Activated T-helper 1 cell treated with Interleukin-2 at 50 U/mL for 16 hours (primary cell): ENCODE measurements at places on chromosomes 6 and 20.

DNA sequence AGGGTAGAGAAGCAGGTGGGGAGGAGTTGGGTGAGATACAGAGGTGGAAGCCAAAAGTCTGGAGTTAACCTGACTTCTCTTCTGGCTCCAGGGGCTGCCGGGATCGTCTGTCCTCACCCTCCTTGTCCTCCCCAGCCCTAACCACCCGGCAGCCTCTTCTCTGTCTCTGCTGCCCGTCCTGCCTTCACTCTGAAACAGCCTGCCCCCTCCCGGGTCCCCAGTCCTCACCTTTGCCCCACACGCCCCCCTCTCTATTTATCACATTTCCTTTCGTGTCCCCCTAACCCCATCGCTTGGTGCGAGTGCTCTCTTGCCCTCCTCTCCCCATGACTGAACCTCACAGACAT lies 5.7 kb downstream of the RING1 start:
- DNase-seq, result no peak

GRCh38 chr6:159013229-159013628 lies 13.2 kb upstream of the RSPH3 start:
- no peak for DNase-seq

- no peak for DNase-seq
Measured at GRCh38 chr6:13428583-13429405, 58.6 kb downstream of the GFOD1 start.

DNA sequence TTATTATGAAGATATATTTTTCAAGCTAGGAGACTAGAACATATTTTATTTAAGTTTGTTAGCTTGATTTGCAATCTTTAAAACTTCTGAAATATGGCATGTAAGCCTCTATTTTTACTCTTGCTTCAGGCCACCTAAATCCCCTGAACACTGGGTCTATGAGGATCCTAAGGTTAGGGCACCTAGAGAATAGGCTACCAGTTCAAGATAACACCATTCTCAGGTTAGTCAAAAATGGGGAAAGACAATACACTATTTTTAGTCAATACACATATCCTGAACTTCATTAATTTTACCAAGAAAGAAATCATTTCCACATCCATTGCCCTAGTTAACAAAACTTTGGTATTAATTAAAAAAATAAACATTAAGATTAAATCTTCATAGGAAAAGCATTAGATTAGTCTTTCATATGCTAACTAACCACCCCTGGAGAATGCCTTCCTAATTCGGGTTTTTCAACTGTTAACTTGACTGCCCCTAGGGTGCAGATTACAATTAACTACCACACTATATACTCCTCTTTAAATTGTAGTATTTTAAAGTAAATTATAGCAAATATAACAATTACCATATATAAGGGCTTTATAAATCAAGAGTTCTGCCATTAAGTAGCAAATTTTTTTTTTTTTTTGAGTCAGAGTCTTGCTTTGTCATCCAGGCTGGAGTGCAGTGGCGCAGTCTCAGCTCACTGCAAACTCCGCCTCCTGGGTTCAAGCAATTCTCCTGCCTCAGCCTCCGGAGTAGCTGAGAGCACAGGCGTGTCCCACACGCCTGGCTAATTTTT lies 6.7 kb upstream of the HSF2 start:
- no peak for DNase-seq

- DNase-seq, result no peak
Measured at GRCh38 chr6:124721331-124721730, 240.9 kb upstream of the RNF217 start.

DNA sequence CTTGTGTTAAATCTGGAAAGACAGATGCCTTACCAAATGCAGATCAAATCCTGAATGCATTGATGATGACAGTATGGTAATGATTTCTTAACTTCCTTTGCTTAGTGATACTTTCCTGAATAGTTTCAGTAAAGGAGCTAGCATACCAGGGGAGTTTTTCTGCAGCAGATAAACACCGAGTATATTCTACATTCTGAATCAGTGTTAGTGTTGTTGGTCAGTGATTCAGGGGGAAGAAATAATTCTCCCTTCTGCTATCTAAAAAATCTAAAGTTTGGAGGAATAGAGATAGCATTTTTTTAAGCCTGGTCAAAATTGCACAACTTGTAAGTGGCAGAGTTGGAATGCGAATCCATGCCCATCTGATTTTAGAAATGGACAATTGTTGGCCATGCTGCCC lies 512.2 kb upstream of the MARCKS start:
- no peak for DNase-seq

DNA sequence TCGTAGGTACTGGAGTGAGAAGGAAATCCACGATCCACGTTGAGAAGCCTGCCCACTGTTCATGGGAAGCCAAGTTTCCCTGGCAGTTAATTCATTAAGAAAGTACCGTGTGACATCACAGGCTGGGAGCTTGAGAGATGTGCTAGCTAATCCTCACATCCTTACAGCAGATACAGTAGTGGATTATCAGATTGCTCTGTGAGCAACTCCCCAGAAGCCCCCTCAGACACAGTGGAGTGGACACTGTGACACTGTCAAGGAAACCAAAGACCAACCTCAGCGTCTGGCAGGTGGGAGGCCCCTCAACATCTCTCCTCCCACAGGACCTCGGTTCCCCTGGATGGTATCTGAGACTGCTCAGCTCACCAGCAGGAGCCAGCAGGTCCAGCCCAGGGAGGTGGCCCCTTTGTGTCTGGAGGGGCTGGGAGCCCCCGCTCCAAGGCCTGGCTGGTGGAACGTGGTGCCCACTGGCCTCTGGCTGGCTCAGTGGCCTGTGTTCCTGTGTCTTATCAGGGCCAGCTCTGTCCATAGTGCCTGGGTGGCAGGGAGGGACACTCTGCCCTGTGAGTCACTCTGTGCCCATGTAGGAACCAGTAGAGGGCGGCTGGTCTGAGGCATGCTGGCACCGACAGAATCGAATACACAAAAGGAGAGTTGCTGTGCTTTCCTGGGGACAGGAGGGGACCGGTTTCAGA lies 7.2 kb downstream of the PYGB start:
- DNase-seq, result no peak

DNA sequence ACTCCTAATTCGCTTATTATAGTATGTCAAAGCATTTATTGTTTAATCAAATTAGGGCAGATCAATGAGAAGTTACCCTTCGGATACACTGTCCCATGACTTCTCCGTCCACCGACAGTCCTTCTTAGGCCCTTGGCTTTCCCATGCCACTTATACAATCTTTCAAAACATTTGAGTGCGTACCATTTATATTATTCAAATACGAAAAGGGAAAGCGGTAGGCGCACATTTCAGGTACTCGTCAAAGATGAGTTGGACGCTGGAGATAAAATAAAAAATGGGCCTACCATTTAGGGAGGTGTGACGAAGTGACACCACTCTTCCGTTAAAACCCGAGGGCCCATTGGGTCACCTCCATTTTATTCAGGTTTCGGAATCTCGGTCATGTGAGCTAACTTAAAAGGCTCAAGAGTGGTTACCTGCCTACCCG lies 542 bp upstream of the AFG1L start:
- DNase-seq, result no peak

- no peak for DNase-seq
Measured at GRCh38 chr20:49466114-49466912, 16.2 kb downstream of the KCNB1 start.

DNA sequence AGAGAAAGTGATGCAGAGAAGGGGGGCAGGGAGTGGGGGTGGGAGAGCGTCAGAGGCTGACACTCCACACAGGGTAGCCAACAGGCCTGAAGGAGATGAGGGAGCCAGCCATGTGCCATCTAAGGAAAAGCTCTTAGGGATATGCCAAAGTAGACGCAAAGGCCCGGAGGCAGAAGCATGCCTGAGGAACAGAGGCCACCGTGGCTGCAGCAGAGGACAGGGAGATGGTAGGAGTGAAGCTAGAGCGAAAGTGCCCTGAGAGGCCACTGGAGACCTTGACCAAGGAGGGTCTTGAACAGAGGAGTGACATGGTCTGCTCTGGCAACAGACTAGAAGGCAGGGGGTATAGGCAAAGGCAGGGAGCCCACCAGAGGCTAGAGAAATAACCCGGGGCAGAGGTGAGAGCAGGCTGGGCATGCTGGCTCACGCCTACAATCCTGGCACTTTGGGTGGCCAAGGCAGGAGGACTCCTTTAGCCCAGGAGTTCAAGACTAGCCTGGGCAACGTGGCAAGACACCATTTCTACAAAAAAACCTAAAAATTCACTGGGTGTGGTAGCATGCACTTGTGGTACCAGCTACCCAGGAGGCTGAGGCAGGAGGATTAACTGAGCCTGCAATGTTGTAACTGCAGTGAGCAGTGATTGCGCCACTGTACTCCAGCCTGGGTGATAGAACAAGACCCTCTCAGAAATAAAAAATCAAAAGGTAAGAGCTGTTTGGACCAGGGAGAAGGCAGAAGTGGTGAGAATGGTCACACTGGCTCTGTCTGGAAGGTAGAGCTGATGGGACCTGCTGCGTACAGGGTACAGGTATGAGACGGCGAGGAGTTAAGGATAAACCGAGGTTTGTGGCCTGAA lies 6.3 kb downstream of the RRBP1 start:
- DNase-seq, result no peak

DNA sequence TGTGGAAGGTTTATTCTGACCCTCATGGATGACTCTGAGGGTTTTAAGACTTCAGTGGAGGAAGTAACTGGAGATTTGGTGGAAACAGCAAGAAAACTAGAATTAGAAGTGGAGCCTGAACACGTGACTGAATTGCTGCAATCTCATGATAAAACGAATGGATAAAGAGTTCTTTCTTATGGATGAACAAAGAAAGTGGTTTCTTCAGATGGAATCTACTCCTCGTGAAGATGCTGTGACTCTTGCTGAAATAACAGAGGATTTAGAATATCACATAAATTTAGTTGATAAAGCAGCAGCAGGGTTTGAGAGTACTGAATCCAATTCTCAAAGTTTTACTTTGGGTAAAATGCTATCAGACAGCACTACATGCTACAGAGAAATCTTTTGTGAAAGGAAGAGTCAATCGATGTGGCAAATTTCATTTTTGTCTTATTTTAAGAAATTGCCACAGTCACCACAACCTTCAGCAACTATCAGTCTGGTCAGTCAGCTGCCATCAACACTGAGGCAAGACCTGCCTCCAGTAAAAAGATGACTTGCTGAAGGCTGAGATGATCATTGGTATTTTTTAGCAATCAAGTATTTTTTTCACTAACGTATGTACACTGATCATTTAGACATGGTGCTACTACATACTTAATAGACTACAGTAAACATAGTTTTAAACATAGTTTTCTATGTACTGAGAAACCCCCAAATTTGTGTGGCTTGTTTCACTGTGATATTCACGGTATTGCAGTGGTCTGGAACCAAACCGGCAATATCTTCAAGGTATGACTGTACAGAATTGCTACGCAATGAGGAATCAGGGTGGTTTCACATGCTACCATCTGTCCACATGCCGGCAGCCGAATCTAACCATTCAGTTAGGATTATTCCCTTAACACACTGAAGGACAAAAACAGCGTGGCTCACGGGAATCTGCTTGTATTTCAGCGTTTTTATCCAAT lies 149.0 kb downstream of the MYB start:
- DNase-seq, result no peak

DNA sequence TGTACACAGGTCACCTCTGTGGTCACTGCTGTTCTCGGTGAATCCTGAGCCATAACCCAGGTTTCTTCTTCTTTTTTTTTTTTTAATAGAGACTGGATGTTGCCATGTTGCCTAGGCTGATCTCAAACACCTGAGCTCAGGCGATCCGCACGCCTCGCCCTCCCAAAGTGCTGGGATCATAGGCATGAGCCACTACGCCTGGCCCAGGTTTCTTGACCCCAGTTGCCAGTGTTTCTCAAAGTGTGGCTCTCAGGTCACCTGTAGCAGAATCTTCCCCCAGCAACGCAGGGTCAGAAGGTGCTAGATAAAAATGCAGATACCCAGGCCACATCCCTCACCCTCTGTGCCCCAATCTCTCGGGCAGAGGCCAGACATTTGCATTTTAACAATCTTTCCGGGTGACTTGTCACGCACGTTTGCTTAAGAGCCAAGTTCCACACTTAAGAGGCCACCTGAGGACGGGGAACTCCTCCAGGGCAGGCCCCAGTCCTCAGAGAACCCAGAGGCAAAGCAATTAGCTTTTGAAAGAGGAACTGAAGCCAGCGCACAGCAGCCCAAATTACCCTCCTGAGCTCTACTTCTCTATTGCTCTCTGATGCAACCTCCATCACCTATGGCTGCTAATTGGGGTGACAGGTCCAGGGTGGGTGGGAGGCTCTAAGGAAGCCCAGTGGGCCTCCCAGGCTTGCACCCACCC lies 81.8 kb downstream of the NFATC2 start:
- no peak for DNase-seq

GRCh38 chr20:48098099-48098498 lies 312.8 kb upstream of the SULF2 start:
- DNase-seq, result no peak

DNA sequence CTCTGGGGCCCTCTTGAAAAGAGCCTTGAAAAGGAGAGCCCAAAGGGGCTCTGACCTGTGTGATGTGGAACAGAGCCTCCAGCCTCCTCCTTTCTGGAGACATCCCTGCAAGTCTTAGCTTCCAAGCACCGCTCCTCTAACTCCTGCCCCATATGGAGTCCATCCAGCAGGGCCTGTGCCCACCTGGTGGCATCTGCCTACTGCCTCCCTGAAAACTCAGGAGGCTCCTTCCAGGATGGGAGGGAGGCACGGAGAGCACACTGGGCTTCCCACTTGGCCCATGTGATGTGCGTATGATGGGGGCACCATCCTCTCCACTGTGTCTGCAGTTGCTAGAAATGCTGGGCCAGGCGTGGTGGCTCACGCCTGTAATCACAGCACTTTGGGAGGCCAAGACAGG lies 98.1 kb downstream of the SYNDIG1 start:
- no peak for DNase-seq

DNA sequence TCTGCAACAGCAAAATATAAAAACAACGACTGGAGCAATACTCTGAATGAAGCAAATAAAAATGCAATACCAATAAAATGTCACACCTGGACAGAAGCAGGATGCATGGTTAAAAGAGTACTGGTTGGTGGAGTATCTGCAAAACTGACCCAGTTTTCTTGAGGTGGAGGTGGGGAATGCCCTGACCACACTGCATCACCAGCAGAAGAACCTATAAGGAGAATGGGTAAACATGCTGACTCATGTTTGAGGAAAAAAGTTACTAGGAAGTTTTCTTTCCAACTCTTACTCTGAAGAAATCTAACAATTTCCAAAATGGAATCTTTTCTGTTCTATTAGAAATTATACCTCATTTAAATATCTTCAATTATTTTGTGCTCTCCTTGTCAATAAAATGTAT lies 43.6 kb downstream of the REPS1 start:
- DNase-seq, result no peak

DNA sequence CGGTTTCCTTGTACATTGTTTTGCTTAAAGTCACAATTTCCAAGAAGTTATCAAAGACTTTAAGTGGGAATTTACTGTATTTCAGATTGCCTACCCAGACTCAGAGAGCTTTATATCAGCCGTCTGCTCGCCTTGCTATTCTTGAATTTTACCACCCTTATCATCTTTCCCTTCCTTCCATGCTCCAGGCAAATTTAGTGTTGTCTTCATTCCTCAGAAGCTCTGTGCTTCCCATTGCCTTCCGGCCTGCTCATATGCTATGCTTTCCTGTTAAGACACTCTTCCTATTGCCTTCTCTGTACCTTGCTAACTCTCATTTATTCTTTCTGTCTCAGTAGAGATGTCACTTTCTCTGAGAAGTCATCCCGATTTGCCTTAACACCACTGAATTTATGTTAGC lies 52.1 kb downstream of the CD2AP start:
- DNase-seq, result no peak

- DNase-seq, result no peak
Measured at GRCh38 chr6:31462026-31462963, 35.6 kb upstream of the MICB start.
